ENCODE measurements at places on chromosomes 1 and 21.

DNA sequence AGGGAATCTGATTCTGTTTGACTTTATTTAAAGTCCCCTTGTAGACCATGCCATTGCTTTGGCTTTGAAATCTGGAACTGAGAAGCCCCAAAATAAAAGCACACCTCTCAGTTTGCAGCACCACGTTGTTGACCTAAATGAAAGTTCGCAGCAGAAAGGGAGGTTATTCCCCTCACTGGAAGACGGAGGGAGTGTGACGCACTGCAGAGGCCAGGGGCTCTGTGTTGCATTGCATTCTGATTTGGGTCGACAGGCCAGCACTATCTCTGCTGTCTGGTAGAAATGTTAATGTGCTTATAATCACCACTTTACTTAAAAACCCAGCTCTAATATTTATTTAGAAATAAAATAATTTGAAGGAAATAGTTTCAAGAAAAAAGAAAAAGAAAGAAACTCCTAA lies 675.2 kb upstream of the NR5A2 start:
- no peak for DNase-seq

DNA sequence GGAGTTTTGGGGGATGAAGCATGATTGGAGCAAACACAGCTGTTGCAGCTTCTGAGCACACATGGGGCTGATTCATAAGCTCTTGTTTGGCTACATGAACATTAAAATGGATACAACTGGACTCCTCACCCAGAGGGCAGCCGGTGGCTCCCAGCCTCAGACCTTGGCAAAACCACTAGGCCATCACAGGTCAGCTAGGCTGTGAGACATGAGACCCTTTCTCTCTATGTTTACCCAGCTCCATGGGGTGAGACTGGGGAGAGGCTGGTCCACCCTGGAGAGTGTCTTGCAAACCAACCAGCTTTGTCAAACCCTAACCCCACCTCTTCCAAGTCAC lies 388.7 kb downstream of the PTPRU start:
- no peak for DNase-seq

- DNase-seq = no peak
Observed at GRCh38 chr1:228148196-228148861, 1.4 kb upstream of the GJC2 start.

GRCh38 chr1:67575861-67576260 lies 109.1 kb upstream of the GADD45A start:
- DNase-seq = no peak

GRCh38 chr1:94339206-94339927 lies 78.8 kb upstream of the ABCD3 start:
- no peak for DNase-seq

- DNase-seq = no peak
Observed at GRCh38 chr1:89068291-89068690, 3.3 kb upstream of the GBP1 start.

Measured in CD8-positive, alpha-beta T cell (primary cell).